ENCODE measurements at places on chromosomes 12 and 14.

DNA sequence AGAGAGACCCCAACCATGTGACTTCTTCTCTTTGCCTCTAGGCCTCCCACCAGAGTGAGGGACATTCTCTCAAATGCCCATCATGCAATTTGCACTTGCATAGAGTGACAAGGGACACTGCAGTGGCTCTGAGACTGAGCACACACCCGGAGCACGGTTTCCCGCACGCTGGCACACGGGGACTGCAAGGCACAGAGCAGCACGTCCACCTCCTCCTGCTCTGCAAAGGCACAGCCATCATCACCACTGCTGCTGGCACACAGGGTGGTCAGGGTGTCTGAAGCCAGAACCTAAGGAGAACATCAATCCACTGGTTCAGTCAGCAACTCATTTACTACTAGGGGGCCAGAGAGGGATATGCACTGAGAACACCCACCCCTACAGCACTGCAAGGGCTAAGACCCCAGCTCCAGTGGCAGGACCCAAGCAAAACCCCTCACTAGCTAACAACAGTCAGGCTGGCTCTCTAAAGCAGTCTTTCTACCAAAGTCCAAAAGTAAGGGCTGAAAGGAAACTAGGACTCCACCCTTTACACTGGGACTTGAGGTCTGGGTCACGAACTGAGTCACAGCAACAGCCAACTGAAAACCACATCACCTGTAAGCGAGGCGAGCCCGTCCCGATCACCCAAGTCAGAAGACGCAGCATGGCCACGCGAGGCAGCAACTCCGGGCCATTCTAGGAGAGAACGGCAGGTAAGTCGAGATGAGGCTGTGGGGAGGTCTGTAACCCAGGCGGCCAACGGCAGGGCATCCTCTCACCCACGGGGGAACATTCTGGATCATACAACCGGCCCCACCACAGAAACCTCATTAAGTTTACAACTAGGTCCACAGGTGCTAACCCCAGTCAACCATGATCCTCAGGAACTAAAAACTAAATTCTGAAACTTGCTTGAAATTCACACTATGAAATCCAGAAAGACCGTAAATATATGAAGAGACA is 37.9 kb downstream of the GCN1 start:
- DNase-seq, result no peak

- DNase-seq, result no peak
These were observed 9.6 kb upstream of the PHC1 start for GRCh38 chr12:8904665-8905064.

DNA sequence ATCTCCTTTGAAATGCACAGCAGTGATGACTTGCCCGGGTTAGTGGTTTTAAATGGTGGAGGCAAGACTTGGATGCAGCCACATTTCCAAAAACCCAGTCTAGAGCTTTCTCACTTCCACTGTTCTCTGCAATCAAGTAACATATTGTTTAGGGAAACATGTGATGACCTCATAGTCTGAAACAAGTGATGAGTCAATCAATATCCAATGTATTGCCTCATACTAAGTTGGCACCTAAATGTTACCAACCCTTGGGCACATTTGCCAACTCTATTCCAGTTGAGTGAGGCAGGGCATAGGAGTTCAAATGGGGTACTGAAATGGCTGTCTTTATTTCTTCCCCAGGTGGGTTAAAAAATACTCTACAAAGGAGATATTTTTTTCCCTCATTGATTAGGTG is 1105.4 kb downstream of the VRK1 start:
- no peak for DNase-seq

DNA sequence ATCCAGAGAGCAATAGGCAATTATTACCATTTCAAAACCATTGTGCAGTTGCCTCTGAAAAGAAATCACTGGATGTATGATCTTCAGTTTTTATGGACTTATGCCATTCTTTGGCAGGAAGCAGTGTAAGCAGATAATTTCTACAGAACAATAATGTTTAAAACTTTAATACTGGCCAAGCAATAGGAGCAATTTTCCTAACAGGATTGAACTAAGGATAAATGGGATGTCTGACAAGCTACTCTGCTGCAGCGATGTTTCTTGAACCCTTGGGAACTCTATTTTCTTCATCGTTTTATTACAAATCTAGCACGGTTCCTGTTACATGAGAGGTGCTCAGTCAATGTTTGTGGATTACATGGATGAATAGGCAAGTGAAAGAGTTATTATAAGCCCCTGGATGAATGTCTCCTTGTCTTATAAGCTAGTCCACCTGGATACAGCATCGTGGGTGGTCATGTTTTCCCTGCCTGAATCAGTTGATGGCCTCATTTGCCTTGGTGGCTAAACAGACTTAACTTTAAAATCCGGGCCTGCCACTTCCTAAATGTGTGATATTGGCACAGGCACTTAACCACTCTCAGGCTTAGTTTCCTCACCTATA is 68.2 kb upstream of the MDM1 start:
- DNase-seq, result no peak

DNA sequence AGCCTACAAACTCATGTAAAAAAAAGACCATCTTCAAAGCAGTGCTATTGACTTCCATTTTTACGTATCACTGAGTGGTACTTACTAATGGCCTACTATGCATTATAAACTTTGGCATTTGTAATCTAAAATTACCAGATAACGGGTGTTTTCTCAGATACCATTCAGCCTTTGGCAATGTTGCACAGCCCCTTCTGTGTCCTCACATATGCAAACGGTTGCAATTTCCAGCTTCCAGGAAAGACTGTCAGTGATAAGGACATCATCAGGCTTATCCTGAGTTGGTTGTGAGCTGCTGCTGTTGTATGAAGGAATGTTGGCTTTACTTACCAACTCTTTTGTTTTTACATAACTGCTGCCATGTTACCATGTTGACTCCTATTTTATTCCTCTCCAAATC is 1.6 kb upstream of the SLC6A13 start:
- no peak for DNase-seq

- DNase-seq, result no peak
These were observed 170.6 kb upstream of the GARIN6 start for GRCh38 chr12:99476956-99477355.

GRCh38 chr14:65042731-65043372 is 56.2 kb downstream of the FNTB start:
- DNase-seq, result no peak

DNA sequence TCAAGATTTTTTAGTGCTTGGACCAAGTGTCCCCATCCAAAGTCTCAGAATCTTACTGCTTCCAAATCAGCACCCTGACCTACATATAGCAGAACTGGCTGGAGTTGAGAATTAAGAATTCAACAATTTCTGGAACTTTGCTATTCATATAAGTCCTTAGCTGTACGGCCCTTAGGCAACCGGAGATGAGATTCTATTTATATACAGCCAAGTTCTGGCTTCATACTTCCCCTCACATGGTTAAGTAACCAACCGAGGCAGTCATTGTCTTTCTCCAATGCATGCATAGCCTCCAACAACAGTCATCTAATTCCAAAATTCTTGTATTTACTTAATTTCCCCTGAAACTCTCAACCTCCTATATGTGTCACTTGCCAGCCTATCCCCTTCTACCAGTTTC is 76.6 kb downstream of the SINHCAF start:
- no peak for DNase-seq

GRCh38 chr12:122887819-122888212 is 8.1 kb downstream of the VPS37B start:
- DNase-seq, result no peak

DNA sequence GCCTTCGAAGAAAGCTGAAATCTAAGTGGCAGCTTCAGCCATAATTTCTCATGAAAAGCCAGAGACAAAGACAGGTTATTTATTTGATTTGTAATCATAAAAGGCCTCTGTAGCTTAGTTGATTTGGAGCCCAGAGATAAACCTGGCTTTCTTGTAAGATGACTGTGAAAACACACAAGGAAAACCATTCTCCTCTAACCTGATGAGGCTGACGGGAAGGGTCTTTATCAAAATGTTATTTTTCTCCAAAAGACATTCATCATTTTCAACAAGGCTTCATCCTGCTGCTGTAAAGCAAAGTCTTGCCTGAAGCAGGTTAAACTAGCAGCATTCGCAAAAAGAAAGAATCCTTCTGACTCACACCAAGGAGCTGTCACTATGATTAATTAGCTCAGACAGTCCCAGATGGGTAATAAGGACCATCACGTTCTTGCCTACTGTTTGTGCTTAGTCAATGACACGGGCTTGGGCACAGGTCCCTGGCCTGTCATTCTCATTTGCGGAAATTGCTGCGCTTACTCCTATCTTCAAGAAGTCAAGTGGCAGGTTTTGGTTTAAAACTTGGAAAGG is 286.6 kb downstream of the C12orf75 start:
- DNase-seq, result no peak

DNA sequence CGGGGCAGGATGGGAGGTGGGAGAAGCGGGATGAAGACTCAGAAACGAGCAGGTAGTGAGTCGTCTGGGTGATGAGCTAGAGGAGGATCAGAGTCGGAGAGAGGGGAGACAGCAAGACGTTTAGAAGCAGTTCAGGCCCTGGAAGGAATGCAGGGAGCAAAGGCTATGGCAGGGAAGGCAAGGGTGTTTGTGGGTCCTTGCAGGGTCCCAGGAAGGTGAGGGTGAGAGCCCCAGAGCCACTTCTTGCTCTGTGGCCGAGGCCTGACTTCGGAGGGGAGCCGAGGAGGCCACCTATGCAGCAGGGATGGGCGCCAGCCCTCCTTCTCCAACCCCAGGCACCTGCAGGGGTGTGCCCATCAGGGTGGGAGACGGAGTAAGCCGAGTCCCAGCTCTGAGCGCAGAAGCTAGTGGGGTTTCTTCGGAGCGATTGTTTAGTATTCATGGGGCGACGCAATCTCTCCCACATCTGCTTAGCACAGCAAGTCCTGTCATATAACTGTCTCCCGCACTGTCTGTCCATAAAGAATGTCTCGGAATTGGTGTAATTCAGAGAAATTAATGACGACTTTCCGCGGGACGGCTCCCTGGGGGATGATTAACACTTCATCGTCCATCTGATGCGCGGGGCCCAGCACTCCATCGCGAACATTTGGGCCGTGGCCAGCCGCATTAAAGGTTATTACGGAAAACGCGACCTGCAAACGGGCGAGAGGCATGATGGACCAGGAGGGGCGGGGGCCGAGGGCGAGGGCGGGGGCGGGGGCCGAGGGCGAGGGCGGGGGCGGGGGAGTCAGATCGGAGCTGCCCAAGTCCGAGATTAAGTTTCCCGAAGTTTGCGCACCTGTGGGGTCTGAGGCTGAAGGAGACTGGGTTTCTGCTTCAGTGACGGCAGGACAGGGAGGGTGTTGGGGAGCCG is 12.2 kb upstream of the CALCOCO1 start:
- DNase-seq, result no peak

GRCh38 chr12:112169161-112169872 is 44.0 kb downstream of the TRAFD1 start:
- DNase-seq, result no peak

DNA sequence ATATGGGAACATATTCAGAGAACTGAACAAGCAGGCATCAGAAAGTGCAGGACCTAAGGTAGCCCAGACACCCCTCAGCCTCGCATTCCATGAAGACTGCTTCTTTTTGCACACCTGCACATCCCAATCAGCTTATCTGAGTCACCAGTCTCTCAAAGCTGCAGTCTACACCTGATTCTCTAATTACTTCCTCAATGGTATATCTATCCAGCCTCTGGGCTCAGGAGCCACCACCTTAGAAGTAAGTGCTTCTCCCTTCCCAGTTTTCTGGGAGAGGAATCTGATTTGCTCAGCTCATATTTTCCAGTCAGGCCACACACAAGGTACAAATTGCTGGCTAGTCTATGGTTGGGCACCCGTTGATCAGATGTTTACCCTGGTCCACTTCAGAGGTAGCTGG is 21.7 kb downstream of the TC2N start:
- DNase-seq, result no peak

DNA sequence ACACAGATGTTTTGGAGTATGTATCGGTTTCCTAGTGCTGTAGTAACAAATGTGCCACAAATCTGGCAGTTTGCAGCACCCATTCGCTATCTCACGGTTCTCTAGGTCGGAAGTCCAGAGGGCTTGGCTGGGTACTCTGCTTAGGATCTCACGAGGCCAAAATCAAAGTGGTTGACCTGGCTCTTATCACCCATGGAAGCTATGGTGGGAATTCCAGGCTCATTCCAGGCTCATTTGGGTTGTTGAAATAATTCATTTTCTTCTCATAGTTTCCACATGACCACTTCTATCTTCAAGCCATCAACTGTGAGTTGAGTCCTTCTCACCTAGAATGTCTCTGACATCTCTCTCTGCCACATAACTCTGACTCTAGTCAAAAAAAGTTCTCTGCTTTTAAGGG is 431.0 kb upstream of the TMPO start:
- DNase-seq, result no peak

- no peak for DNase-seq
These were observed 4.0 kb downstream of the FZD10 start for GRCh38 chr12:130166306-130166705.

GRCh38 chr12:49345825-49346658 is 646 bp upstream of the DNAJC22 start:
- no peak for DNase-seq

DNA sequence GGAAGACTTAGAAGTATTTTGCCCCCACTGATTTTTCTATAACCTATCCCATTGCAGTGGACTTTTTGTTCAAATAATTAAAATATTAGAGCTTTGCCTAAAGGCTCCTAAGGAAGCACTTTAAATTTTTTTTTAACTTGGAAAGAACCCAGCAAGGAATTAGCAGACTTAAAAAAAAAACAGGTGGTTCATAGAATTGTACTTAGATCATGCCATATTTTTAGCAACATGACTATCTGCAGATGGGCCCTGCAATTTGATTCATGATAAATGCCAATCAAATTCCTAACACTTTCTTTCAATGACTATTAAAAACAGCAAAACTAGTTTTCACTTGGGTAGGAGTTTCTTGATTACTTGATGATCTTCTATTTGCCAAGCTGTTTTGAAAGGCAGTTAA is 11.5 kb downstream of the ADAMTS20 start:
- DNase-seq, result no peak

DNA sequence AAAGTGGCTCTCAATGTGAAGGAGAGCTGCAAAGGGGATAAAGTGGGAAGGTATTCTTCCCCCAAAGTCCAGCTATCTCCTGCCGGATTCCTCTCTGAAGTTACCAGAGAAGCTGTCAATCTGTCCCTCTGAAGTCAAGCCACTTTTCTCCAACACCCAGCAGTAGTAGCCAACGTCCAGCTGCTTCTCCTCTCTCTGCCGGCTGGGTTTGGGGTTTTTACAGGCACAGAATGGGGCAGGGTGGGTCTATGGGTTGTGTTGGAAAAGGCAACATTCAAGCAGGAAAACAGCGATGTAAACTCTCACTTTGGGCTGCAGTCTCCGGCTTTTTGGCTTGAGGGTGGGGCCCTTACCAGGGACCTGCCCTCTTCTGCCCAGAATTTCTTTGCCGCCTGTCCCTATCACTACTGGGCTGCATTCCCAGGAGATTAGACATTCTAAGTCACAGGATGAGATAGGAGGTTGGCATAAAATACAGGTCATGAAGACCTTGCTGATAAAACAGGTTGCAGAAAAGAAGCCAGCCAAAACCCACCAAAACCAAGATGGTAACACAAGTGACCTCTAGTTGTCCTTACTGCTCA is 16.3 kb downstream of the CAPZA3 start:
- no peak for DNase-seq

GRCh38 chr12:93319523-93320050 is 58.1 kb upstream of the NUDT4 start:
- DNase-seq, result no peak

Measured in urinary bladder (tissue), 4 donors.